ENCODE measurements at places on chromosomes 2 and 18.

DNA sequence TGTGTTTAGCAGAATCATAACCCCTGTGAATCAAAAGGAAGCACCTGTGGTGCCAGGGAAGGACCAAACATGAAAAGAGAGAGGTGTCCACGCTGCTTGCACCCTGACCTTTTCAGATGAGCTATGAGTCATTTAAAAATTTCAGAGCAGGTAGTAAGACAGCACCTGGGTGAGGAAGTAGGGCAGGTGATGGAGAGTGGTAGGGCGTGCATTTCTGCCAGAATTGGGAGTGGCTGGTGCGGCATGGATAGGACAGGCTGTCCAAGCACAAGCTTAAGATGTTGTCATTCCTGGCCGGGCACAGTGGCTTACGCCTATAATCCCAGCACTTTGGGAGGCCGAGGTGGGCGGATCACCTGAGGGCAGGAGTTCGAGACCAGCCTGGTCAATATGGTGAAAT is 36.8 kb downstream of the NPAS2 start:
- no peak for DNase-seq

DNA sequence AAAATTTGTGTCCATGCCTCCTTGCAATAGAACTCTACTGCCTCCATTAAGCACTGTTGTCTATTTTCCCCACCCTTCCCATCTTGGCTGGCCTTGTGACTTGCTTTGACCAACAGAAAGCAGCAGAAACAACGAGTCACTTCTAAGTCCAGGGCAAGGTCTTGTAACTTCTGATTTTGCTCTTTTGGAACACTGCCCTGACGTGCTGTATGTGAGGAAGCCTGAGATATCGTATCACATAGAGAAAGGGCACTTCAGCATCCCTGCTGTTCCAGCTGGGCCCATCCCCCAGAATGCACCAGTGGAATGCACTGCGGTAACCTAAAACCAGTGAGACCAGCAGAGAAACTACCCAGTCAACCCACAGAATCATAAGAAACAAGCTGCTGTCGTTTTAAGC is 28.1 kb downstream of the NCKAP1 start:
- DNase-seq: no peak

DNA sequence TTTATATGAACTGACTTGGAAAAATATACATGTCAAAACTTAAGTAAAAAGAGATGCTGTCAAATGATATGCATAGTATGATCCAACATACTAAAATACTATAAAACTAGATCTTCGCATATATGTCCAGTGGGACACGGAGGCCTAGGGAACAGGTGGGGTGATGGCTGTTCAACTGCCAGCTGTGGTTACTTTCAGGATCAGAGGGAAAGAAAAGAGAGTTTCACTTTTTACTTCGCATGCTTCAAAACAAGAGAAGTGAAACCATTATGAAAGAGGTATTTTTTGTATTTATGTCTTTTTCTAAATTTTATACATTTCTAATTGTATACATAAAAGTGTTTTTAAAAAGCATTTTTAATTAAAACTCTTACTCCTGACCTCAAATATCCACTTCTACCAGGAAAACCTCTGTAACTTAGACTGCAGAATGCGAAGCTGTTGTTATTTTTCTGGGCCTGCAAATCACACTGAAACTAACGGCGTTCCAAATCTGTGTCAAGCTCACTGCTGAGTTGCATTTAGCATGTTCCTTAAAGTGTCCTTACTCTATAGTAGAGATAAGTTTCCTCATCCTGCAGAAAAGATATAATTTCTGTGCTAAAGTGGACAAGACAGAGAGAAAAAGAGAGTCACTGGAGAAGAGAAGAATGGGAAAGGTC is 97.8 kb upstream of the SLC35G4 start:
- DNase-seq: no peak

DNA sequence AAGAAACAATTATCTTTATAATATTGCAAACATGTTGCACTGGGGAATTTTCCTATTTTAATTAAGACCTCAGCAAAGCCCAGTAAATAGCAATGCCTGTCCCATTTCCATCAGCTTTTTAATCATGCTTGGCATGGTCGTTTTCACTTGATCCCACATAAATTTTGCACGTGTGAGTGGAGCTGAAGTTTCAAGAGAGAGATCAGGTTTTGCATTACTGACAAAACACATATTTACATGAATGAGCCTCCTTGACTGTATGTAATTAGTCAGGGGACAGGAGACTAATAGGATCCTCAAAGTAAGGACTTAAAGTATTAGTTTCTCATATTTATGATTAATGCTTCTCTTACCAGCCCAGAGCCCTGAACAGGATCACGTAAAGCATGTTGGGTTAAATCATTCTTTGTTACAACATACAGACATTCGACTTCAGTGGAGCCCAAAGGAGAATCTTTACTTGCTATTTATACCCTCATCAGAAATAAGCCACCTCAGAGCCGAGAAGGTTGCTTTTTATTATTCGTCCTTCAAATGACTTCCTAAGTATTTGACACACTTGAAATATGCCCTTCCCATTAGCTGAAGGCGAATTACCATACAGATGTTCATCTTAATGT is 711.3 kb downstream of the GALR1 start:
- no peak for DNase-seq

DNA sequence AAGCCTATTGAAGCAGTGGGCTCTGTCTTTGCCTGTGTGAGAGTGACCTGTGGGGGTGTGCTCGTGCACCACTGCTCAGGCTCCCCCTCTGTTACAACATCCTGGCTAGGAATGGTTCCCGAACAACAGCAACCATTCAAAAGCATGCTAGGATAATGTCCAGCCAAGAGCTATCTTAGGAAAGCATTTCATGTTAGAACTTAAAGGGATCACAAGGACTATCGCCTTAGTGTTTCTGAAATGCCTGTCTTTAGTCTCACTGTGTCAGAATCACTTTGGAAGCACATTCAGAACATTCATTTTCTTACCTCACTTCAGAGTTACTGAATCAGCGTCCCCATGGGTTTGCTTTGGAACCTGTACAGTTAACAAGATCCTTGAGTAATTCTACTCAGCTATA is 134.9 kb upstream of the DSEL start:
- no peak for DNase-seq

GRCh38 chr2:130755256-130756052 is at the start of gene AMER3:
AMER3 (plus strand) TSS chr2:130755540; CDS start chr2:130762073, 6,533 bp downstream.
- DNase-seq: no peak

DNA sequence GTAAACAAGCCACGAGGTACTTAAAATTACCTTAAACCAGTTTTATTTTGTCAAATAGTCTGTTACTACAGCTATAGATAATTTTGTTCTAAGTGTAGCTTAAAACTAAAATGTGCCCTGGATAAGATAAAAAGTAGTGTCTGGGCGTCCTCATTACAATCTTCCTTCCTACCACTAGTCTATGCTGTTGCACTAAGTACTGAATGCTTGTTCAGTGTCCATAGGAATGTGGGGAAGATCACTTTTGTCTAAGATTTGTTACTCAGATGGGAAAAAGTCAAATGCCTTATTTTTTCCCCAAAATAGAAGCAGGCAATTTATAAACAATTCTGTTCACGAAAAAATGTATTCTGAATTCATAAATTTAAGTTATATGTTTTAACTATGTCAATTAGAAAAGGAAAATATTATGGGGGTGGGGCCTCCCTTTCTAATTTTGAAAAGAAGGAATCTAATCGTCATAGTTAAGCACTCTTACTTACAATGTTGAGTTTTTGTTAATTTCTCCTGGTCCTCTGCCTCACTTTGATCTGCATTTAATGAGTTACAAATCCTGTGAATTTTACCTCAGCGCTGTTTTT is 140.4 kb upstream of the VRK2 start:
- no peak for DNase-seq

DNA sequence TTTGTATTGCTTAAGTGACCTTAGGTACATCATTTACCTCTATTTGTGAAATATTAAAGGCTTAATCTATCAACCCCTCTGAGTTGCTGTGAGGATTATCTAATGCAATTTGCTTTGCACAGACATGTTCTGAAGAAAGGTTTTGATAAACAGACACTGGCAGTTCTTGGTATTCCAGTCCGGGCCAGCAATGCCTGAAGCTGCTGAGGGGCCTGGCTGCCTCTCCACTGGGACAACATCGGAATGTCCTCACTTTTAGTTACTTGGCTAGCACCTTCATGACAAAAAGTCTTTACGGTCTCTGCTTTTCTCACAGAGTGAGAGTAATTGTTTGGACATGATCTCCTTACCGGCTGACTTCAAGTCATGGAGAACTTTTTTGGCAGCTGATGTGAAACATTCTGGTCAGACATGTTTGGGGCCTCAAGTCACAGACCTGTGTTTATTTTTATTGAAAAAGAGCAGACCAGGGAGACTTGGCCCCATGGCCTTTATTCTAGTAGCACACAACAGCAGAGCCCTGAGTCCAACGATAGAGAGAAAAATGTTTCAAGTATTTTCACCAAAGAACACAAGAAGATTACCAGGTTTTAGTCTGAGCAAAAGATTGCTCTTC is 1112.3 kb upstream of the FANCL start:
- no peak for DNase-seq

GRCh38 chr2:44016282-44016681 is 20.5 kb upstream of the LRPPRC start:
- no peak for DNase-seq

GRCh38 chr18:65725251-65726050 is 25.4 kb upstream of the CDH7 start:
- no peak for DNase-seq

- DNase-seq: no peak
Observed at GRCh38 chr2:165147186-165148045, 56.4 kb downstream of the SCN3A start.

DNA sequence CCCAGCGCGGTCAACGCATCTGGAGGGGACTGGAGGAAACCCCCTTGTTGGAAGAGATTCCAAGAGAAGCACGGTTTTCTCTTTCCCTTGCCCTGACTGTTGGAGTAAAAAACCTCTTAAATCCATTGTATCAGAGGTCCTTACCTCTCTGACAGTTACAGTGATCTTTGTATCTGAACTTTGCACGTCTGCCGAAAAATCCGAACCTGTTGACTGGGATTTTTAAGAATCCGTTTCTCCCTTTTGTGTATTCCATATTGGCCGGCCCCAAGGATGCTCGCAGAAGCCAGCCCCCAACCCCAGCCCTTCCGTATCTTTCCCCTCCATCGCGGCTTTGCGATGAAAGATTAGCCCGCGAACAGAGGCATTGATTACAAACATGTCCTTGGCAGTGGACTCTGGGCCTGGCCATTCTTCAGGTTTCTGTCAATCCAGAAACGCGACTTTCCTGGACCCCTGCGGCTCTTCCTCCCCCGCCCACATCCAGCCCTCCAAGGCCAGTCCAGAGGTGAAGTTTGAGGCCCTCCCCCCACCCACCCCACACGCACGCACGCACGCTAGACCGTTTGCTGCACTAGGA is 4.6 kb upstream of the DLX1 start:
- no peak for DNase-seq

DNA sequence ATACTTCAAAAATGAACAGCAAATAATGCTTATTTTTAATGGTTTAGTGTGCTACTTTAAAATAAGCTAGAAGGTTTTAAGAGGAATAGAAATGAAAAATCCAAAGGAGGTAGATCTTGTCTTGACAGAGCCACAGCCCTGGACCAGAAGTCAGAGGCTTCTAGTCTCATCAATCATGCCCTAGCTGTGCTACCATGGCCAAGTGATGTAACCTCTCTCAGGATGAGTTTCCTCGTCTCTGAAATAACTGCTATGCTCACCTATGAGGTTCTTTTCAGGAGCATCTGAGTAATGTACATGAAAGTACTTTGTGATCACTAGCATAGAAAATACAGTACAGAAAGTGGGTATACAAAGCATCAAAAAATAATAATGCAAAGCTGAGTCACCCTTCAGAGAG is 248.4 kb downstream of the PID1 start:
- DNase-seq: no peak

DNA sequence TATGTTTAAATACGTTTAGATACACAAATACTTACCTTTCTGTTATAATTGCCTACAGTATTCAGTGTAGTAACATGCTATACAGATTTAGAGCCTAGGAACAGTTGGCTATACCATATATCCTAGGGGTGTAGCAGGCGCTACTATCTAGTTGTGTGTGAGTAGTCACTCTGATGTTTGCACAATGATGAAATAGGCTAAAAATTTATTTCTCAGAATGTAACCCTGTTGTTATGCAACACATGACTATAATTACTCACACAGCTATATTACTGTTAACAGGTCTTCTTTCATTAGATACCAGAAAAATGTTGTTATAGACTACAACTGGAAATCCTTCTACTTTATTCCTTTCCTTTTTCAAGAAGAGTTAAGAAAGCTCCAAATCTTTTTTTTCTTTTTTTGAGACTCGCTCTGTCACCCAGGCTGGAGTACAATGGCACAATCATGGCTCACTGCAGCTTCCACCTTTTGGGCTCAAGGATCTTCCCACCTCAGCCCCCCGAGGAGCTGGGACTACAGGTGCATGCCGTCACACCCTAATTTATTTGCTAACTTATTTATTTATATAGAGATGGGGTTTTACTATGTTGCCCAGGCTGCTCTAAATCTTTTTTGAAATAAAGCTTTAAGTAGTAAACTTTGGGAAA is 48.5 kb downstream of the C2orf74 start:
- DNase-seq: no peak

DNA sequence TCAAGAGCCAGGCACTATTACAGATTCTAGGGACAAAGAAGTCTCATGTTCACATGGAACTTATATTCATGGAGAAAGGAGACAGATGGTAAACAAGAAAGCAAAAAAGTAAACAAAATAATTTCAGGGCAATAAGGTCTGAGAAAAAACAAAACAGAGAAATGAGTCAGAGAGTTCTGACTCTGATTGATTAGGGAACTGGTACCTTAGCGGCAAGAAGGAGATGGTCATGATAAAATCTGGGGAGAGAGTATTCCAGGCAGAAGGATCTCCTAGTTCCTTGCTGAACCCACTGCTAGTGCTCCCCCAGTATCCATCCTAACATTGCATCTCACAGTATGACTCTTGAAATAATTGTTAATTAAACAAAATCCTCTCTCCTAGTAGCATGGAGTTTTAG is 161.8 kb upstream of the KLF7 start:
- DNase-seq: no peak

DNA sequence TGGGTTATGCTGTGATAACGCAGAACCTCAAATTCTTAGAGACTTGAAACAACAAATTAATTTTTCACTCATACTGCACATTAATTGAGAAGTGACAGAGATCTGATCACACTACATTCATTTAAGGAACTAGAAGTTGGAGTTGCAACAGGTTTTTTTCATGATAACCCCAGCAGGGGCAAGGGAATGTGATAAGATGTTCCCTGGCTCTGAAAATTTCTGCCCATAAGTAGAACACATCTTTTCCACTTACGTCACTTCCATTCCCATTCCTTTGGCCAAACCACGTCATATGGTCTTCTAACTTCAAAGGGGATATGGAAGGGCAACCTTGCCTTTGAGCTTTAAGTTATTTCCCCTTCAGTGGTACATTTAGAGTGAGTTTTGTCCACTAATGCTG is 29.7 kb upstream of the PSME4 start:
- no peak for DNase-seq

All from cortex of kidney (tissue), 1 donor.